ENCODE measurements at places on chromosomes 7 and 10.

- DNase-seq = no peak
Observed at GRCh38 chr7:8699875-8700624, 266.6 kb downstream of the NXPH1 start.

GRCh38 chr7:31720366-31720765 is 33.4 kb downstream of the PPP1R17 start:
- DNase-seq = no peak

DNA sequence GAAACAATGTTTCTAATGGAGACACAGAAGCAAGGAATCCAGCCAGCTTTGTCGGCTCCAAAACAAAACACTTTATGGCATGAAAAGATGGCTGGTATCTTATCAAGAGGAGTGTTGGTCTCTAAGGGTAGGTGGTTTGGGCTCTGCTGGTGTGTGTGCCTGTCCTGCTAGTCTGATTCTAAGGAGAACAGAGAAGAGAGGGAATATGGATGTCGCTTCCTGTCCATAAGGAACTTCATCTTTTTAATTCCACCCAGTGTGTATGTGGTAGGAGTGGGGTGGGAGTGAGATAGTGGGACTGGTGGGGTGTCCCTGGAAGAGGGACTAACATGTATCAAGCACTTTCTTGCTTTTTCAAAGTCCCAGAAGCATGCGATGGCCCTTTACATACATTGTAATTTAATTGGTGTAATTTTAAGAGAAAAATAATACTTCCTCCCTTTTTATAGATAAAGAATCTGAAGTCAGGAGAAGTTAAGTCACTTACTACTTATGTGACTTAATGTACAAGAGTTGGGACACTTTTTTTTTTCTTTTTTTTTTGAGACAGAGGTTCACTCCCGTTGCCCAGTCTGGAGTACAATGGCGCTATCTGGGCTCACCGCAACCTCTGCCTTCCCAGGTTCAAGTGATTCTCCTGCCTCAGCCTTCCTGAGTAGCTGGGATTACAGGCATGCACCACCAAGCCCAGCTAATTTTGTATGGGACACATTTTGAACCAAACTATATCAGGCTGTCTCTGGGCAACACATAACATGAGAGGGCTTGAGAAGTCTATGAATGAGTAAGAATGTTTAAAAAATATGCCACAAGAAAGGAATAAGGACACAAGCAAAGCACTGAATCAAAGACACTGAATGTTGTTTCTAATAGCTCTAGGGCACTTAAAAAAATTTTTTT is 18.8 kb downstream of the NT5C3A start:
- DNase-seq = no peak

DNA sequence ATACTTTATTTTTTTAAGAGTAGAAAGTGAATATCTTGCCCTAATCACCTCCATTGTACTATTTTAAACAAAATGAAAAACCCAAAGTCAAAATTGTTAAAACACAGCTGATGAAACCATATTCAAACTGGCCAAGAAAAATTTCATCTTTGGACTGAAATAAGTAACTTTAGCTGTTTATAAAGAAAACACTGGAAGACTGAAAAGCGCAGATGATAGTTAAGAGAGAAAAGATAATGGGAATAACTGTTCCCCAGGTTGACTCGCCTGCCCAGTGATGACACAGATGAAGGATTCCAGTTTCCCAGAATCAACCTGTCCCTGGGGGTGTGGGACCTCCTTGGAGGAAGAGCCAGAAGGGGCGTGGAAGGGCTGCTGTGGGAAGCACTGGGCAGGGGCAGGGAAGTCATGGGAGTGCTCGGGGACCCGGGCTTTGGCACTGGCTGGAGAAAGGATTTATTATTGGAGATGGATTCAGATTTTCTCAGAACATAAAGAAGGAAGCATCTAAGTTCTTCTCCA is 43.1 kb downstream of the DENND2A start:
- no peak for DNase-seq

GRCh38 chr7:68256295-68256694 is 1259.7 kb downstream of the TYW1 start:
- DNase-seq = no peak

DNA sequence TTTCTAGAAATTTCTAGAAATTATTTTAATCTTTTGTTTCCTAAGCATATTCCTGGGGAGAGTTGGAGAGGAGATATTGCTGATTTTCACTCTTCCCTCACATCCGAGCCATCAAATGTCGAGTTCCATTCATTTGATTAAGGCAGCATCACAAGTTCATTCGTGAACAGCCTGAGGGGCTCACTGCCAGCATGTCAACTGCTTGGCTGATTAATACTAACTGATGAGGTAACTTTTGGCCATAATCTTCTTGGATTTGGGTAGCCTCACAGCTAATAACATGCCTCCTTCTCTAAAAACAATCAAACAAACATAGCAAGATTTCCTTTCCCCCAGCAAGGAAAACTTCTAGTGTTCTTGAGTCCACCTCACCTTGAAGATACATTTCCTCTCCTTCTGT is 87.1 kb upstream of the AFAP1L2 start:
- no peak for DNase-seq

GRCh38 chr7:46527360-46527759 is 606.3 kb upstream of the IGFBP3 start:
- DNase-seq = no peak

- no peak for DNase-seq
Observed at GRCh38 chr10:29140151-29140550, 148.7 kb upstream of the LYZL1 start.

DNA sequence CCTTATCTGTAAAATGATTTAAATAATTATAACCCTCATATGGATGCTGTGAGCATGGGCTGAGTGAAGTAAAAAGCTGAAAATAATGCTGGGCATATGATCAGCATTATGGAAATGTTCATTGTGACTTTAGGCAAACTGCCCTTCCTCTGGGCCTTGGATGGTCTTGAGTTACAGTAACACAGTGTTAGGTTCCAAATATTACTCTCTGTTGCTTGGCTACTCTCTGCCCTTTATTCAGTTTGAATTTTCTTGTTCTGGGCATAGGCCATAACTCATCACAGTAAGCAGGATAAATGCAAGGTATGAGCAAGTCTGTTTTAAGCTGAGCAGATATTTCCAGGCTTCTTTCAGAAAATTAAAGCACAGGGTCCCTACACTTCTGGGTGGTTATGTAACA is 868.0 kb downstream of the KCNMA1 start:
- DNase-seq = no peak

DNA sequence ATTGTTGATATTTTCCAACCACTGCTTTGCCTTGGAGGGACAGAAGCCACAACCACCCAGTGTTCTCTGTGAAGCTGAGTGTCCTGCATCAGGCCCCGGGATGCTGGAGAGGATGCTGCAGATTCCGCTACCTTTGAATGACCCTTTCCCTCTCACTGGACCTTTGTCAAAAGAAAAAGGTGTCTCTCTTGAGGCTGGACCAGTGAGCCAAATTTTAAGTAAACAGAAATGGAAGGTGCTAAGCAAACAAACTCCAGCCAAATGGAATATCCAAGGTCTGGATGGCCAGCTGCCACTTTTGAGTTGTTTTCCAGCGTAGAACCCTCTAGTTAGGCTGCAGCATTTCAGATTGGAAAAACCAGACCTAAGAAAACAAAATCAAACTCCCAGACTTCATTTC is 145.5 kb downstream of the TRIL start:
- no peak for DNase-seq

GRCh38 chr7:148863324-148863723 is 20.8 kb downstream of the EZH2 start:
- DNase-seq = no peak

- no peak for DNase-seq
Observed at GRCh38 chr7:112176241-112176640, 30.0 kb downstream of the DOCK4 start.

- DNase-seq = no peak
Observed at GRCh38 chr7:22013711-22014110, 68.0 kb upstream of the CDCA7L start.

GRCh38 chr7:3897430-3898372 is 596.6 kb downstream of the SDK1 start:
- no peak for DNase-seq

DNA sequence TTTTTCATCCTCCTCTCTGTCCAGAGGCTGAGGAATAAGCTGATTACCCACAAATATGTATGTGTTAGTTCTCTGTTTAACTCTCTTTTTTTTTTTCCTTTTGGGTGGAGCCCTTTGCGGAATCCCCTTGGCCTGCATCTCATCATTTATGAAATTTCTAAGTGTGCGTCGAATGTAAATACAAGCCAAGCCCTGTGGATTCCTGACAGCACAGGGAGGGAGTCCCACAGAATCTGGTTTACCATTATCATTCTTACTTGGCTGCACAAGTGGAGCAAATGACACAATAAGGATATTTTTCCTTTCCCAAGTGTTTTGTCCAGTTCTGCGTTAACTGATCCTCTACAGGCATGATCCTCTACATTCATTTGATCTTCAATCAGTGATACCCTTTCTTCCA is 11.4 kb downstream of the STK31 start:
- DNase-seq = no peak

GRCh38 chr7:76386691-76387260 is 22.7 kb downstream of the SSC4D start:
- DNase-seq = no peak

- no peak for DNase-seq
Observed at GRCh38 chr10:69860271-69860670, 58.6 kb downstream of the COL13A1 start.

DNA sequence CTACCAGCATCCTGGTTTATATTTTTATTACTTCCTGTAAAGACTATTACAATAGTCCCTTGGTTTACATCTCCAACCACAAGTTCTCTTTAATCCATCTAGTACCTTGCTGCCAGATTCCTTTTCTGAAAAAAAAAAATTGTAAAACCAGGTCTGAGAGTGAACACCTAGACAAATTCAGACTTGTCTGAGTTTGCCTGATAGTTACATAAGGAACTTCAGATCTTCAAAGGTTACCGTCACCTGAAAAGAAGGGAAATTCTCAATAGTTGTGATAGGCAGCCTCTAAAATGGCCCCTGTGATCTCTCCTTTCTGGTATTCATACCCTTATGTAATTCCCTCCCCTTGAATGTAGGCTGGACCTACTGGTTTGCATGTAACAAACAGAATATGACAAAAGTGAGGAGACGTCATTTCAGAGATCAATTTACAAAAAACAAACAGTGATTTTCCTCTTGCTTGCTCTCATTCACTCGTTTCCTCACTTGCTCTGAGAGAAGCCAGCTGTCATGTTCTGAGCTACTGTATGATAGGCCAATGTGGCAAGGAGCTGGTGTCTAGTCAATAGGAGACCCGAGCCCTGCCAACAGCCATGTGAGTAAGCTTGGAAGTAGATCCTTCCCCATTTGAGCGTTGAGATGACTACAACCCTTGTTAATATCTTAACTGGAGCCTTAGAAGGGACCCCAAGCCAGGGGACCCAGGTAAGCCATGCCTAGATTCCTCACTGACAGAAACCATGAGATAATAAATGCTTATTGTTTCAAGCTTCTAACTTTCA is 110.9 kb upstream of the LSM8 start:
- no peak for DNase-seq

- no peak for DNase-seq
Observed at GRCh38 chr7:51013861-51014511, 231.3 kb upstream of the GRB10 start.

- DNase-seq = no peak
Observed at GRCh38 chr7:29935111-29935510, 54.5 kb downstream of the SCRN1 start.

DNA sequence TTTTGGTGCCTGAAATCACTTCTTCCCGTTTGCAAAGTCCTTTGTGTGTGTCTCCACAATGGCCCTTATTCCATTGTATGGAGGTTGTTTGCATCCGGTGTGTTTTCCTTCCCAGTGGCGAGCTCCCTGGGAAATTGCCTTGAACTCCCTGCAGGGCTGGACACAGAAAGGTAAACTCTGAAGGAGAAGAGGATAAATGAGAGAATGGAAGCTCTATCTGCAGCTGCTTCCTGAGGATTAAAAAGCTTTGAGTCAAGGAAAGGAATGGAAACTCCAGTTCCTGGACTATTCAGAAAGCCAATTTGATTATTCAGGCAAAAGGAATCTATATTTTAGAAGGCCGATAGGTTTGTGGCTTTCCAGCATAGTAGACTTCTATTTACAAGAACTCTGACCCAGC is 4.4 kb upstream of the GRK5 start:
- DNase-seq = no peak

DNA sequence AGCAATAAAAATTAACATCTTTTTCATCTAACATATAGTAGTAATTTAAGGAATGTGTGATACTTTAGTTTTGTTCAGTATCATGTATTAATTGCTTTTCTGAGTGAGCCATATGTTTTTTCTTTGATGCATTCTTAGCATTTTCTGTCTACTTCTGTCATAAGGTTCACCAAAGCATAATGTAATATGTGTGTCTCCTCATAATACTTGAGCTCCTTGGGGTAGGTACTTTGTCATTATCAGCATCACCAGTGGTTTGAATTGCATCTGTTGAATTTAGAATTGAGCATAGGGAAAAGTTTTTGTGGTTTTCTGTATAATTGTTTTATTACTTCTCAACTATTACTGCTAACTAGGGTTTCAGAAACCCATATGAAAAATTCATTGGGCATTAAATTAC is 26.5 kb downstream of the VPS50 start:
- DNase-seq = no peak

- no peak for DNase-seq
Observed at GRCh38 chr7:35908331-35909216, 107.7 kb downstream of the SEPTIN7 start.

GRCh38 chr7:150450491-150451001 is at the start of gene GIMAP8:
GIMAP8 (plus strand) TSS chr7:150450630; CDS start chr7:150466699, 16,069 bp downstream.
- peak; percentile 34 for DNase-seq

DNA sequence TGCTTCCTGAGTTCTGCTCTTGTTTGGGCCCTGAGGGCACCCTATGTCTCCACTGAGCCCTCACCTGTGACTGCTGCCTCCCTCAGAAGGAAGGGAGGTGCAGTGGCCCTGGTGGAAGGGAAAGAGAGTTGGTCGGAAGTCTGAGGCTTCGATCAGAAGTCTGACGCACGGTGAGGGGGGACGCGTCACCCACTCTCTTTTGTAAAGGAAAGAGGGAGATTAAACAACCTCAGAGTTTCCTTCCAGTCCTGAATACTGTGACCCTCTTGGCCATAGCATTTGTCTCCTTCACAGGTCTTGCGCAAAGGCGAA is 31.4 kb upstream of the TRIM8 start:
- peak; percentile 15 for DNase-seq

DNA sequence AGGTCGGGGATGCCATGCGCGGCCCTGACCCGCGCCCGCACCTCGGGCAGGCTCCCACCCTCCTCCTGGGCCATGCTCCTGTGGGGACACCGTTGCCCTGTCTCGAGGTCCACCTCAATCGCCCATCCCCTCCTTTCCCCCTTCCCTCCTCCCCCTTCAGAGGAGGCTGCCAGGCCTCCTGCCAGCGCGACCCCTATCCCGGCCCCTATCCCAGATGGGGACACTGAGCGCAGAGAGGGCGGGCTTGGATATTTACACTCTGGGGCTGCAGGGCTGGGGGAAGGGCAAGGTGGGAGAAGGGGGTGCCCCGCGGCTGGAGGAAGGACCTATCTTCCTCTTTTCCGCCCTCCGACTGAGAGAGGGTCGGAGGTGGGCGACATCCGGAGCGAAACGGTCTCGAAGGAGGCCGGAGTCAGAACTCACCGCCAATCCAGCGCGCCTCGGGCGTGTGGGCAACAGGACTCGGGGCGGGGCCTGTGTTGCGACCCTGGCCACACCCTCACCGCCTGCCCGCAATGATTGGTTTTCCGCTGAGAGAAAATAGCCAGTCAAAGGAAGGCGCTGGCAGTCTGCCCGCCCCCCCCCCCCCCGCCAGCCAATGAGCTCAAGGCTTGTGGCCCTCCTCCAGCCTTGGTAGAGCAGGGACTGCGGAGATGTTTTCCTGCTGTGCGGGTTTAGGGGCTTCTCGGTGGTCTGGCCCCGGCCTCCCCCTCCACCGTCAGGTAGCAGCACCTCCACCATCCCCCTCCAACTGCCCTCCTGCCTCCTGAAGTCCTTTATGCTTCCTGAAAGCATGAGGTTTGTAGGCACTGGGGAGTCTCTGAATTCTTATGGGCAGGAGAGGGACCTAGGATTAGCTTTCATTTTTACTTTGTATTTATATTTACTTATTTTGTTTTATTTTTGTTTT is at the start of gene METTL27:
Gene METTL27 (minus strand): TSS at position 450 of the 910 bp plus-strand sequence. CDS start 376 bp downstream, at position 74.
- peak; percentile 93 for DNase-seq
